Memory B cell (primary cell): ENCODE measurements at places on chromosomes 2 and 18.

- no peak for DNase-seq
Observed at GRCh38 chr2:213764849-213765248, 480.6 kb downstream of the SPAG16 start.

DNA sequence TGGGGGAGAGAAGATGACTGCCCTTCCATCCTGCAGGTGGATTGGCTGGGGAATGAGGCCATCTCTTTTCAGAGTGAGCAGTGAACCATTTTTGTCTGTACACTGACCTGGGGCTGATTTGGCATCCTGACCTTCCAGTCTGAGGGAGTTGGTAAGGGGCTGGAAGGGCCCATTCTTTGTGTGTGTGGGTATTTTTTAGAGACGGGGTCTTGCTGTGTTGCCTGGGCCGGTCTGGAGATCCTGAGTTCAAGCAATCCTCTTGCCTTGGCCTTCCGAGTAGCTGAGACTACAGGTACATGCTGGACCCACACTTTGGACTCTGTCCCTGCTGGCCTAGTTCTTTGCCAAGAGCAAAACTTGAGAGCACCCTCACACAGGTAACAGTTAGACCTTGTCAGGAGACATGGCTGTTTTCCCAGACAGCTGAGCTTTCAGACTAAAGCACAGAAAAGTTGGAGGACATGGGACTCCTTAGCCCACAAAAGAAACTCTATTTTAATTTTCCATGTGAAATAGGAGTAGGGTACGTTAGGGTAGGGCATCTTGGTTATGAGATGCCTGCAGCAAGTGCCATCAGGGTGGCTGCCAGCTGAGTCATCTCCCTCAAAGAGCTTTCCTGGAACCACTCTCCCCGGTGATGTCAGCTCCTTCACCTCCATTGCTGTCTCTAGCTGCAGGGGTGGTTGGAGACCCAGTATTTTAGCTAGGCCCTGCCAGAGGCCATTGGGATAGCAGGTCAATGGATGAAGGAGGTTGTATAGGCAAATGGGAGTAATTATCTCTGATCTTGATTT lies 60.7 kb downstream of the DGKD start:
- DNase-seq: no peak

- DNase-seq: no peak
Observed at GRCh38 chr2:195734395-195734794, 77.4 kb downstream of the SLC39A10 start.

DNA sequence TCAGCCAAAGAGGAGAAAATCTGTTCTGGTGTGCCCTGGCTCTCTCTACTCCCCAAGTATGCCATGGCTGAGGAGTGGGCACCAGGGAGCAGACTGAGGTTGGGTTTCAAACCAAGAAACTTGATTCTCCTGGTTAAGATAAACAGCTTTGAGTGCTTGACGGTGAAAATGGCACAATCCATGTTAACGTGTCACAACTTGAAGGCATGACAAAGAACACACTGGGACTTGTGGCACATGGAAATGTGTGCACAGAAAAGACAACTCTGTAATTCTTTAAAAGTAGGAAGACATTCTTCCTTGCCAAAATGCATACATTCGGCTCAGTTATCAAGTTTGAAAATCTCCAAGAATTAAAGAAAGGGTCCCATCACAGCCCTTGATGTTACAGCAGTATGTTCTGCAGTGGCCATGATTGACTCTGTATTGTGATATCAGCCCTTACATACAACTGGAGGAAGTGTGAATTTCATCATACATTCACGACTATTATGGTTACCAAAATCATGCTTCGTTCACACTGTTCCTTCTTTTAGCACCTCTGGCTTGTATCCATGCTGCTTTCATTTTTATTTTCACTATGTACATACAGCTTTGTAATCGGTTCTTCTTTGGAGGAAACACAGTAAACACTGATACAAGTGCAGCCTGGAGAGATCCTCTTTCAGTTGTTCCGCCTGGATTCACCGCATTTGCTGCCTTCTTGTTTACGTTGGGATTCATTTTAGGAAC lies 15.6 kb upstream of the ACTG2 start:
- DNase-seq: no peak

DNA sequence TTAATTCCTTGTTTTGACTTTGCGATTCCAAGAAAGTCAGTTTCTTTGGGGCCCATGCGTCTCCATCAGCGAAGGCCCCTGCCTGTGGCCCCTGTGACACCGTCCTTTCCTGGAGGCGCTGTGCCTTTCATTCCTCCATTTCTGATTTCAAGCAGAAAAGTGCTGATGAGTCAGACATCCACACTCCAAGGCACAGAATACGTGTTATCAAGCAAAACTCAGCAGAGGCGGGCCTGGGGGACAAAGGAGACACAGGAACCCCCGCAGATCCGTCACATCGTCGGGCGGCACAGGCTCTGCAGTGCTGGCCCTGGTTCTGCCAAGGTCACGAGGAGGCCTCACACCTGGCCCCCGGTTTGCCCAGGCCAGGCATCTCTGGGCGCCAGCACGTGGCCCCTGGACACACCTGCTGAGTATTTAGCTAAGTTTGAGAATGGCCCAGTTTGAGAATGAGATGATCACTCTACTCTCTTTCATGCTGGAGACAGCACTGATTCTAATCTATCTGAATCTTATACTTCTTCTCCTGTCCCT lies 7.2 kb upstream of the SALL3 start:
- DNase-seq: no peak

- no peak for DNase-seq
Observed at GRCh38 chr2:158191076-158191895, 89.6 kb downstream of the UPP2 start.

DNA sequence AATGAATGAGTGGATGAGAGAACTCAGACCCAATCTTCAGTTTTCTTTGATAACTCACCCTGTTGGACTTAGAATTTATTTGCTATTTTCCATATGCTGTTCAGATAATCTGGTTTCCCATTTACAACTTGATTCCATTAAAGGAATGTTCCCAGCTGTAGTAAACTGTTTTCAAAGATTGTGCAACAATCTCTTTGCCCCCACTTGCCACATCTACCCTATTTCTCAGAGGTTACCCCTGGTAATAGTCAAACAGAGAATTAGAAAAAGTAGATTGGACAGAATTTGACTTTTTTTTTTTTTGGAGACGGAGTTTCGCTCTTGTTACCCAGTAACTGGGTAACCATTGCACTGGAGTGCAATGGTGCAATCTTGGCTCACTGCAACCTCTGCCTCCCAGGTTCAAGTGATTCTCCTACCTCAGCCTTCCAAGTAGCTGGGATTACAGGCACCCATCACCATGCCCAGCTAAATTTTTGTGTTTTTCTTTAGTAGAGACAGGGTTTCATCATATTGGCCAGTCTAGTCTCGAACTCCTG lies 93.4 kb upstream of the SIX2 start:
- no peak for DNase-seq

DNA sequence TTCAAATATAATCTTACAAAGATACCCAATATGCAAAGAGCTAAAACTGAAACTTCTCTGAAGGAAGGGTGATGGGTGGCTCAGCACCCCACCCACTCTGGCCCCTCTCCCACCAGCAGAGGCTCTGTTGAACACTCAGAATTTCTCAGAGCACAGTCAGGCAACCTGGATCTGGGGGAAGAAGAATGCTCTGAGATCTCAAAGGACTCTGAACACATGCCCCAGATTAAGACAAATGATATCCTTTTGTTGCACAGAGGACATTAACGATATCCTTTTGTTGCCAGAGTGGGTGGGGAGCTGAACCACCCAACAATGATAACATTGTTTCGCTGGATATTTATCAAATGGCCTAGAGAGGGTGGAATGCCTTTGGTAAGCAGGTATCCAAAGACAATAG lies 104.8 kb downstream of the LBH start:
- DNase-seq: no peak

DNA sequence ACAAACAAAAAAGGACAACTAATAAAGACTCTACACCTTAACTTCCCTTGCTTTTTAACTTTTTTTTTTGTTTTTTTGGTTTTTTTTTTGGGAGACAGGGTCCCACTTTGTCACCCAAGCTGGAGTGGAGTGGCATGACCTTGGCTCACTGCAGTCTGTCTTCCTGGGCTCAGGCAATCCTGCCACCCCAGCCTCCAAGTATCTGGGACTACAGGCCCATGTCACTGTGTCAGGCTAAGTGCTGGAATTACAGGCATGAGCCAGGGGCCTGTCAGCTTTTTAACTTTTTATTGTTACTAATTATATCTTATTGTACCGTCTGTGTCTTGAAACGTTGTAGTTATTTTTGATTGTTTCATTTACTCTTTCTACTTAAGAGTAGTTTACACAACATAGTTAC lies 25.5 kb downstream of the WDR7 start:
- DNase-seq: no peak

GRCh38 chr2:183552716-183553115 lies 428.5 kb downstream of the NUP35 start:
- no peak for DNase-seq

DNA sequence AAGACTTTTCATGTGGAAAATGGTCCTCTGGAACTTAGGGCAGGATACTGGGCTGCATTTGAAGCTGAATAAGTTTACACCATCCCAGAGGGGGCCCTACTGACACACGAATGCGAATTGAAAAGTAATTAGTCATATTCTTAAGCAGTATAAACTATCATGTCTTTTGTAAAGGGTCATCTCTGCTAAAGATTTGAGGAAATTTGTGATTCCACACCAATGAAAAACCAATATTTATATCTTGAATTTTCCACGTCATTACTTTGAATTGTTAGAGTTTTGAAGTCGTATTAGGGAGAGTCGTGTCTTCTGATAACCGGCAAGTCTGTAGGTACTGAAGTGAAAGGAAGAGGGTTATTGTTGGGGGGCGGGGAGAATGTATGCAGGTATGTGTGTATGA lies 4.1 kb upstream of the OTX1 start:
- no peak for DNase-seq

DNA sequence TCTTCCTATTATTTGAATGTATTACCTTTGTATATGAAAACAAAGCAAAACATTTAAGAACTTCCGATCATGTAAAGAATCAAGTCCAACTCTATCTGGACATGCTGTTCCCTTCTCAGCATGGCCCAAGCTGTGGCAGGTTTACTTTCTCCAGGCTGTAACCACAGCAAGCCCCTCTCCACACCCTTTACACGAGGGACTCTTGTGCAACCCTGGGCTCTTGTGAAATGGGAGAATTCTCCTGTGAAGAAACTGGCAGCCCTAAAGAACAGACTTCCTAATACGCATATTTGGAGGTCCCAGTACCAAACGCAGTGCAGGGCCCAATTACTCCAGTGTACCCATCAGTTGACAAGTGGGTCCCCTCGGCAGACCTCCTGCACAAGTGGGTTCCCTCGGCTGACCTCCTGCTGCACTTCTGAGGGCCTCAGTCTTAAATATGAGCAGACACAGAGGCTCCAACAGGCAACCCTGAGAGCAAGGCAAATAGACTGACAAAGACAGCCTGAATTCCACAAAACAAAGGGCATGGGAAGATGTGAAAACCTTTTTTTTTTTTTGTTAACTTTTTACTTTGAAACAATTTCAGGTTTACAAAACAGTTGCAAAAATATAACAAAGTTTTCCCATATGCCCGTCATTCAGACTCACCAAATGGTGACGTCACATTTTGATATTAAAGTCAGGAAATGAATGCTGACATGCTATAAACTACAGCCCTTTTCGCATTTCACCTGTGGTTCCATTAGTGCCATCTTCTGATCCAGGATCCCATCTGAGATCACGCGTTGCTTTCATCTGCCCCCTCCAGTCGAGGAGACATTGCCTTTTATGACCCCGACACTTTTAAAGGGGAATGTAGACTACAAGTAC lies 78.2 kb downstream of the FBXO15 start:
- DNase-seq: no peak

- no peak for DNase-seq
Observed at GRCh38 chr2:45307147-45307546, 297.9 kb upstream of the SIX2 start.

- no peak for DNase-seq
Observed at GRCh38 chr18:48790226-48790863, 160.4 kb downstream of the SMAD7 start.

- no peak for DNase-seq
Observed at GRCh38 chr18:23495723-23496440, 7.4 kb upstream of the RMC1 start.

DNA sequence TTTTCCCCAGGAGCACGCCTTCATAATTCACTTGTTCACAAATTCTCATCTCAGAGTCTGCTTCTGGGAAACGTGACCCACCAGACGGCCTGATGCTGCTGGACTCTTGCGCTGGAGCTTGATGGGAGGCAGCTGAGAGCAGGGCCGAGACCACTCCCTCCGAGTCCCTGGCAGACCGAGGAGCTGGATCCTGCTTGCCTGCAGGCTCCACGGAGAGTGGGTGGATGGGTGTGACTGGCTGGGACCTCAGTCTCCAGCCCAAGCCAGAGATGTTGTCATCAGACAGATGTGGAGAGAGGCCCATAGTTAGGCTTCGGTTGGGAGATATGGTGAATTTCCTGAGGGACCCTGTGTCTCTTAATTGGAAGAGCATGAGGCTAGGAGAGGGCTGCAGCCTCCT lies 76.4 kb downstream of the TSN start:
- no peak for DNase-seq

- no peak for DNase-seq
Observed at GRCh38 chr2:164662868-164663631, 41.8 kb upstream of the GRB14 start.

DNA sequence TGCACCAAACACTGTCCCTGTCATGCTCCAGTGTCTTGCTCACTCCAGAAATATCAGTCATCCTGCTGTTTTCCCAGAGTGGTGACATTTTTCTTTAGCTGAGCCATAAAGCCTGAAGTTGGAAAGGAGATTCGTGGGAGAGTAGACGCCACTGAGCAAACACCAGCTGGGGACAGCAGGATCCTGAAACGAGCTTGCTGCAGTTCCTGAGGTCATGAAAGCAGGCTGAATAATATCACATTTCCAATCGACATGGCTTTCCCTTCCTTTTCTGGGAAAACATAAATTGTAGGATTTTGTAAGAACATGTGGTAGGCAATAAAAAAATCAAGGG lies 276.4 kb downstream of the CDCA7 start:
- no peak for DNase-seq

- DNase-seq: no peak
Observed at GRCh38 chr2:18703555-18703954, 114.2 kb upstream of the NT5C1B start.

GRCh38 chr18:76994086-76994654 lies 138.4 kb downstream of the MBP start:
- no peak for DNase-seq

- DNase-seq: peak; percentile 55
Observed at GRCh38 chr18:79460481-79461300, 65.0 kb downstream of the NFATC1 start.

- DNase-seq: no peak
Observed at GRCh38 chr18:77566604-77567003, 317.0 kb downstream of the GALR1 start.
